ENCODE measurements at places on chromosomes 11 and 22.
A peak's percentile ranks its signal among the peaks of the same experiment; 100 is the strongest.

GRCh38 chr22:40289991-40290459 is 56.3 kb upstream of the ADSL start:
- no peak for DNase-seq

- DNase-seq = no peak
Measured at GRCh38 chr11:102783016-102783415, 2.6 kb upstream of the MMP10 start.

GRCh38 chr11:13222285-13222684 is 55.3 kb upstream of the BMAL1 start:
- DNase-seq = no peak

DNA sequence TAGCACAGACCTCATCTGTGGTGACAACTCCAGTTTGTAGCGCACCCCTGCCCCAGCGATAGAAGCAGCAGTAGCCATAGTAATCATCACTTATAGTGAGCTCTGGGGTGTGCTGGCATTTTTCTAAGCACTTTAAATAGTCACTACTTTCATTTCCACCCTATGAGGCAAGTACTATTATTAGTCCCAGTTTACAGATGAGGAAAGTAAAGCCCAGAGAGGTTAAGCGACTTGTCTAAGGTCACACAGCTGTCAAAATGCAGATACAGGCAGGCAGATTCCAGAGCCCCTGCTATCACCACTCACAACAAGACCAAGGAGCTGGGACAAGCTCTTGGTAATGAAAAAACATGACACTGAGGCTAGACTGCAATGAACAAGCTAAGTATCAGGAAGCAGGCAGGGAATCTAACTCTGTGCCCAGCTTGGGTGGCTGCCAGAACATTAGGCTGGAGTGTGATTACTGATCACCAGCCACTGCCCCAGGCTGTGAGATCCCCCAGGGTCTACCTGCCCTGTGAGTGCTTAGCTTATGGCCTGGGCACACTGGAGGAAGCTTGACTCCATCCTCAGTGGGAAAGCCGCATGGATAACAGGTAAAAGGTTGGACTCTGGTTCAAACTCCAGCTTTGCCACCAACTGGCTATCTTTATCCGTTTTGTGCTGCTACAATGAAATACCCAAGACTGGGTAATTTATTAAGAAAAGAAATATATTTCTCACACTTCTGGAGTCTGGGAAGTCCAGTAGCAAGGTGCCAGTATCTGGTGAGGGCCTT is 561.1 kb downstream of the MN1 start:
- DNase-seq = no peak

- no peak for DNase-seq
Measured at GRCh38 chr11:123144707-123145106, 50.3 kb downstream of the CLMP start.

DNA sequence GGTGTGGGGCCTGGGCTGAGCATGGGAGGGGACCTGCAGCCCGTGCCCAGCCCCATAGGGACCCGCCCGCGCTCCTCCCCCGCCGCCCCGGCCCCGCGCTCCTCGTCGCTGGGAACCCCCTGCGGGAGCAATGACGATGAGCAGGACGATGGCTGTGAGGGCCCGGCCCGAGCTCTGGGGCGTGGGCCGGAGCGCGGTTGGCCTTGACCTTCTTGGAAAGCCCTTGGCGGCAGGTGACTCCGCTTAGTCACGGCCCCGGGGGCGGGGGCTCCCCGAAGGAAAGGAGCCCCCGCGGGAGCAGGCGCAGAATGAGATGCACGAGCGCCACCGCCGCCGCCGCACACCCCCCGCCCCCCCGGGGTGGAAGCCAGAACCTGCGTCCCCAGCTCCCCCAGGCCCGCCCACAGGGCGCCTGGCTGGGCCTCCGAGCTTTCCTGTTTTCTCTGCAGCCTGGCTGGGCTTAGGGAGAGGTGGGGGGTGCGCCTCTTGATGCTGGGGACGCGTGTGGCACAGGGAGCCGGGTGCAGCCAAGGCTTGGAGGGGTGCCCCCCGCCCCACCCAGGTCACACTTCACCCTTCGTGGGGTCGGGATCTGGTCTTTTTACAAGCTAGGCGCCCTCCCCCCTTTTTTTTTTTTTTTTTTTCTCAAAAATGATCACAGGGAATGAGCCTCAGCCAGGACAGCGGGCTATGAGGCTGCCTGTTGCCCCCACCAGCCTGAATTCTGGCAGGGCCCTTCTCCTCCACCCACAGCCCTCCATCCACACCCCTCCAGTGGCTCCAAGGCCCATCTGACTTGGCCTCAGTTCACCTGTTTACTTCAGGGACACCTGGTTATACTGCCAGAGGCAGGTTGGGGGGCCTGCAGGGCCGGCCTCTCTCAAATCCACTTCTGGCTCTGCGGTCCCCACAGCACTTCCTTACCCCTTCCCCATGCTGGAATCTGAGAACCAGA is 17.9 kb downstream of the CRELD2 start:
- DNase-seq = no peak

DNA sequence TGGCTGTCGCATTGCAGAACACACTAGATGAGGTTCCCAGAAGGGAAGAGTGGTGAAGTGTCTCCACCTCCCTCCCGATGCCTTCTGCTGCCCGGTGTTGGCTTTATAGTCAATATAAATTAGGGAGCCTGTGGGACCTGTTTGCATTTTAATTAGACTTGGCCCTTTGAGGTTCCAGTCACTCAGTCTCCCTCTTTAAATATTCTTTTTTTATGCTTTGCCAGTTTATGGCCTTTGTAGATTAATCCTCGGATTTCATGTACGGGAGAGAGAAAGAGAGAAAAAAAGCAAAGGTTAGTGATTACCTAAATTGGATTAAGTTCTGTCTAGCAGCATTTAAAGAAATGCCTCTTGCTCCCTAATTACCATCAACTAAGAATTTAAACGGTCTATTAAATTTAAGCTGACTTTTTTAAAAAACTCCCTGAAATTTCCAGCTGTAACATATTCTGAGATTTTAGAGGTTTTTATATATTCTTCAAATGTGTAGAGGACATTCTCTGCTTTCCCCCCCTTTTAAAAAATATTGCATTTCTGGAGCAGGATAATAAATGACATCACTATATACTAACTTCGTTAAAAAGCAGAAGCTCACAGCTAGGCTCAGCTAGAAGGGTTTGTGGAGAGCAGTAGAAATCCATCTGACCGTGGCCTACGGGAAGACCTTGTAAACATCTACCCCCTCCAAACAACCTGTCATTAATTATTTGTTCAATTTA is 84.4 kb downstream of the PRR5L start:
- no peak for DNase-seq

DNA sequence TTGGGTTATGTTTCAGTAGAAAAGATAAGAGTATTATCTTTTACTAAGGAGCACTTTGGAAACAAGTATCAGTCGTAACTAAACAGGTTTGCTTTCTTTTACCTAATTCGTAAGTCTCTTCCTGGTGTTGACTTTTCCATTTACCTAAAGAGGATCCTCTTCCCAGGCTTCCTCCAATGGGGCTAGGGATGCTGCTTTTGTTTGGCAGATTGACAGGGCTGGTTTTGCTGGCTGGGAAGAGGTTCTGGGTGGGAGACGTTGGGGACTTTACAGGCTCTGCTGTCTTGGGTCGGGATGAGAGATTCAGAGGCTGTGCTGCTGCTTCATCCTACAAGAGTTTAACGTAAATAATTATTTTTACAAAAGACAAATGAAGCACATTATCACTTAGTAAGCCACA is 306.7 kb downstream of the SOX6 start:
- DNase-seq = no peak

GRCh38 chr22:42214633-42215415 is 55.6 kb downstream of the TCF20 start:
- no peak for DNase-seq

GRCh38 chr11:64164392-64165312 is 1.3 kb downstream of the MACROD1 start:
- no peak for DNase-seq

DNA sequence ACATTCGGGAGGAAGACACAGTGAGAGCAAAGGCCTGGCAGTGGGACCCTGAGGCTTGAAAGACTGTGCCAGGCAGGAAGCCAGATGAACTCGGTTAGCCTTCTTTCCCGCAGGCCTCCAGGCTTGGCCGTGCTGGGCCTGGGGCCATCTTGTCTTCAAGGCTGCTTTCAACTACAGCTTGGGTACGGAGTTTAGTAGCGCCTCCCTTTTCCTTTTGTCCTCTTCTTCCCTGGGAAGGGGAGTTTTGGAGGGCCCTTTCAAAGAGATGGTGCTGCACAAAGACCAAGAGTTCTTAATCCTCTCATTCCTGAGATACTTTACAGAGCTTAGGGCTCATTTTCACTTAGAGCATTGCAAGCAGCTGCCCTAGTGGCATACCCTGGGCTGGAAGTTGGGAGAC is 87.5 kb downstream of the TP53I11 start:
- DNase-seq = no peak

- DNase-seq = no peak
Measured at GRCh38 chr11:132231656-132232347, 861.4 kb downstream of the NTM start.

DNA sequence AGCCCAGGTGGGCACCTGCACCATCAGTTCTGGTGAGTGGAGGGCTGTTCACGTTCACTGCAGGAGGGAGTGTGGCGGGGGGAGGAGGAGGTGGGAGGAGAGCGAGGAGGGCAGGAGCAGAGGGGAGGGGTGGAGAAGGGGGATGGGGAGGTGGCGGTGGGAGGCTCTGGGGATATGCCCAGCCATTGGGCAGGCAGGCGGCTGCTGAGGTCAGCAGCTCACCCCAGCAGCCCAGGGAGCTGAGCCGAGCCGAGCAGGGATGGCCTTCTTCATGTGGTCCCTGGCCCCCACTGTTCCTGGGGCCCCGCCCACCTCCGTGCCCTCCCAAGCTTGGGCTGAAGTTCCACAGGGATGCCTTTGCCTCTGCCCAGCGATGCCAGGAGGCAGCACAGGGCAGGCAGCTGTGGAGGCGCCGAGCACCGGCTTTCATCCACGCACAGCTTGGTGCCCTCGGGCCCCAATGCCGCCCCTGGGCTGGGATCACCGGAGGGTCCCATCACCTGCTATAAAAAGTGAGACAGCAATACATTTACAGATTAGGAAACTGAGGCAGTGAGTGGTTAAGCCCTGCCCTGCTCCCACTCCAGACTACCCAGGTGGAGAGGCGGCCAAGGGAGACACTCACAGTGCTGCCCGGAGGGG is 21.6 kb downstream of the RTN4R start:
- DNase-seq = no peak

GRCh38 chr11:31779374-31779791 is 31.7 kb downstream of the PAX6 start:
- DNase-seq = no peak

DNA sequence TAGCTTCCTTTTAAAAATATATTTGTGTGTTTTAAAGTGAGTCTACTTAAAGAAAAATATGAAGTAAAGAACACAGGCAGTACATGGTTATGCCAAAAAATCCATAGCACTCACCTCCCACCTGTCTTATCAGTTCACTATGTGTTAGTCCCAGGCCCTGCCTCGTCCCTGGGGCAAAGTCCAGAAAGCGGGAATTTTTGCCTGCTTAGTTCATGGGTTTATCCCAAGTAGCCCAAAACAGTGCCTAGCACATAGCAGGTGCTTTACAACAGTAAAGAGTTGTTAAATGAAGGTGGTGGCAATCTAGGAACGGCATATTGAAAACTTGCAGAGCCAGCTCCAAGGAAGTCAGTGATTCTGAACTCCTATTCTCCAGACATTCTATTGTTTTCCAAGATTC is 154.0 kb downstream of the MN1 start:
- DNase-seq = no peak

- no peak for DNase-seq
Measured at GRCh38 chr11:98180511-98180910, 840.2 kb upstream of the CNTN5 start.

DNA sequence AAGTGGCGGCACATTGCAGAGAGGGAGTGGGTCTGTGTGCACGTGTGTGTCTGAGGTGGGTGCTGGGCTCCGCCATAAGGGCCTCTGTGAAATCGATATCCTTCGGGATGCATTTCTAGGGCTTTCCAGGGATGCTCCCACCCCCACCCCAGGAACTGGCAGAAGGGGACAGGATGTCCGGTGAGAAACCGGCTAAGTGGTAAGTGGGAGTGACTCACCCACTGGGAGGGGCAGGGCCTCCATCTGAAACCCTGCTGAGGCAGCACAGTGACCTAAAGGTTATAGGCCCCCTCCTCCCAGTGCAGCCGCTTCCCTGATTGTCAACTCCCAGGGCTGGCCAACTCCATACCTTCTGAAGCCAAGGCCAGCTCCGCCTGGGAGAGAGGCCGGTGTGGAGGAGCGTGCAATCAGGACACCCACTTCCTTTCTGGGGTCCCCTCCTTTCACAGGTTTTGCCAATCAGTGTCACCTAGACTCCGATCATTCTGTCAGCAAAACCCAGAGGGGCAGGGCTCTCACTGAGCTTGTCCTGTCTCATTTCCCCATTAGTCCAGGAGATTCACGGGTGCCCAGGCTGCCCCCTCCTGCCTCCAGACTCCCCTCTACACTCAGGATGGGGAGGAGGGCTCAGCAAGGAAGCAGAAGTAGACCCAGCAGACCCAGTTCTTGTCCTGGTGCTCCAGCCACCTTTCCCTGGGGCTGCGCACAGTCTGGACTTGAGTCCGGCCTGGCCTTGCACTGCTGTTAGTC is 44.5 kb downstream of the NECTIN1 start:
- no peak for DNase-seq

DNA sequence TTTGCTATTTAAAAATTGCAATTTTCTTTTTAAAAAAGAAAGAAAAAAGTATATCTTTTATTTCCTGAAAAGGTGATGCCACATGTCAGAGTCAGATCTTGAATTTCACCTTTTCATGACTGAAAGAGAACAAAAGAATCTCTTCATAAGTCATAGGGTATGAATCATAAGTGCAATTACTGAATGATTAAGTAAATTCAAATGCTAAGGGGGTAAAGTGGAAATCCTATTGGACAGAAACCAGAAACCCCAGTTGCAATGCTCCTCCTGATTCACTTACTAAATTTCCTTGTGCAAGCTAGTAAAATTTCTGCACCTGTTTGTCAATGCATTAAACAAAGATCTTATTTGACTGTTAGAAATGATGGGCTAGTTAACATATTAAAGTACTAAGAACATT is 8.2 kb upstream of the PRRG4 start:
- DNase-seq = no peak

DNA sequence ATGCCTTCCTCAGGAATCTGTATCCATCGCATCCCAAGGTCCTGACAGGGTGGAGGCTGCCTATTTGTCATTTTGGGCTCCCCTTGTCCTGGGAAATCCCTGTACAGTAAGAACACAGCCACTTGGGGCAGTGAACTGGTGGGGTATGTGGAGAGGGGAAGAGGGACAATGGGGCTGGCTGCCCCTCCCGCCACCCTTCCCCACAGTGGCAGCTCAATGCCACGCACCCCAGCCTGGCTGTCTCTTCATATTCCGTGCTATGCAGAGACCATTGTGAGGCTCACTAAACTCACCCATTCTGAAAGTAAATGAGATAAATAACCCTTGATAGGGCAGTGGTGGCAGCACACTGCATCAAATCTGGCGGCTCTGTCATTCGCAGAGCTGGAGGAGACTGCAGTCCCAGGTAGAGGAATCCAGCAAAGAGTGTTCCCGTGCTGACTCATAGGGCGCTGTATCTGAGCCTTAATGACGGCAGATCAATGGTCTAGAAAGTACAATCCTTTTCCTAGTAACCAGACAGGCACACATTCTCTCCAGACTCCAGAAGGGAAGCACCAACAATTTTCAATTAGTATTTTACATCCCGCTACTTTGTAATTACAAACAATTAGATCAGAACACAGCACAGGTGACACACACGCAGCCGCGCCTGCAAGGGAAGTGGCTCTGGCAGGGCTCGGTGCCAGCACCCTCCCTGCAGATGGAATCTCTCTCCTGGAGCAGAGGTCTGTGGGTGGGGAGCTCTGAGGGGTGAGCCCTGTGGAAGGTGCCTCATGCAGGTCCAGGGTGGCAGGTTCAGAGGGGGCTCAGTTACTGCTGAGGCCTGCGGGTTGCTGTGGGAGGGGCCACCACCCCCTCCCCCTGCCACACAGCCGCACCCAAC is 167.9 kb upstream of the B3GAT1 start:
- DNase-seq = peak; percentile 33

GRCh38 chr11:120612513-120613263 is 101.1 kb downstream of the GRIK4 start:
- DNase-seq = no peak
